ENCODE measurements at places on chromosomes 4 and X. TPM values are rescaled to one million over a fixed set of nuclear protein-coding genes. Genes with fewer than 3 reads are reported as not detected.

The SNCA gene
- 0.48 TPM for polyA plus RNA-seq

DNA sequence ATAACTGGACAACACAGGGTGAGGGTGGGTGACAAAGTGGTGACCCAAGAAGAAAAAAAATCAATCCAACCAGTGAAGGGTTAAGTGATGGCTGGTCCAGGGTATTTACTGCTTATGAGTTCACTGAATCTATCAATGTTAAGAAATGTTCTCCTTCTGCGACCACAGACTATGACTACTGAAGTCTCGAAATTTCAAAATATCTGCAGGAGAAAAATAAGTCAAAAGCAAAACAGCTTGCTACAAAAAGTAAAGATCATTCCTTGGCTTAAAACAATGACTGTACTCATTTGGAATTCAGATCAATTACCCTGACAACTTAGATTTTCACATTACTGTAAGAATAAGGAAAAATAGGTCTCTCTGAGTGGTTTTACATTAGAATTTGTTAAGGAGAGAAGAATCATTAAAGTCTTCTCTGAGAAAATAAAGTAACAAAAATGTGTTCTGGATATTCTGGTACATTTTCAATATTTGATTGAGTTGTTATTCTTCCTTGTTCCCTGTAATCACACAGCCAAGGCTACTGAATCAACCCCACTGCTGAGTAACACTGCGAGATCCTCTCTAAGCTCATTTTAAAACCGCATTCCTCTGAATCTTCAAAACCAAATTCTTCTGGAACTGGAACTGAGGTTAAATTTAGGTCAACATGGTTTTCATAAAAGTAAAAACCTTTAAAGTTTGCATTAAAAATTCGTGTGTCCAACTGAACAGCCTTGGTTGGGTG is 22.7 kb downstream of the SMPX start:
- DNase-seq = no peak

- no peak for DNase-seq
These were observed 57.6 kb downstream of the SH3KBP1 start for GRCh38 chrX:19829814-19830213.

GRCh38 chrX:132613801-132614200 is 125.0 kb upstream of the MBNL3 start:
- DNase-seq = no peak

The CSAG3 gene
- polyA plus RNA-seq = not detected

DNA sequence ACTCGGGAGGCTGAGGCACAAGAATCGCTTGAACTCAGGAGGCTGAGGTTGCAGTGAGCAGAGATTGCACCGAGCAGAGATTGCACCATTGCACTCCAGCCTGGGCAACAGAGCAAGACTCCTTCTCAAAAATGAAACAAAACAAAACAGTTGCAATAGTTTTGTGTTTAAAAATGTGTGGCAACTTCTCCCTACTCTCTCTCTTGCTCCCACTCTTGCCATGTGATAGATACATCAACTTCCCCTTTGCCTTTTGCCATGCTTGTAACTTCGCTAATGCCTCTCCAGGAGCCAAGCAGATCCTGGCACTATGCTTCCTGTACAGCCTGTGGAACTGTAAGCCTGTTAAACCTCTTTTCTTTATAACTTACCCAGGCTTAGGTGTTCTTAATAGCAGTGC is 52.5 kb upstream of the INTU start:
- no peak for DNase-seq

- DNase-seq = no peak
These were observed 114.7 kb downstream of the SLC4A4 start for GRCh38 chr4:71453531-71453930.

Data from B cell (primary cell).